ENCODE measurements at places on chromosomes 12 and 14.
A peak's percentile ranks its signal among the peaks of the same experiment; 100 is the strongest.

- DNase-seq, result no peak
These were observed 102.5 kb upstream of the DIO2 start for GRCh38 chr14:80313806-80314205.

- no peak for DNase-seq
These were observed 43.9 kb downstream of the TTC9 start for GRCh38 chr14:70685474-70686197.

DNA sequence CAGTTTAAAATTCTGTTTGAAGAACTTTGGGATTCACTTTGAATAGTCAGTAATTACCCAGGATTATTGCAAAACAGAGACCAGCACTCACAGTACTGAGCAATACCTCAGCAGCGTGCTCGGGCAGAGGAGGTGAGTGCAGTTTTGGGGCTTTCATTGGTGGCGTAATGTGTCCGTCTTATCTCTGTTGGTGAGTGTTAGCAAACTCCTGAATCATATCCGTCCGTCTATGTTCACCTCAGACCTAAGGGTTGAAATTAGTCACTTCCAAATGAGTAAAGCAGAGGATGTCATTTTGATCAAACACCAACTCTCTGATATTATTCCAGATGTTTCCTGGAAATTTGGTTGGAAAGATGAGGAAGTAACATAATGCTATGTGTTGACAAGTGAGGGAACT, 82.8 kb downstream of the BORCS5 start:
- no peak for DNase-seq

GRCh38 chr12:57404966-57405640, 25.7 kb downstream of the R3HDM2 start:
- DNase-seq, result no peak

DNA sequence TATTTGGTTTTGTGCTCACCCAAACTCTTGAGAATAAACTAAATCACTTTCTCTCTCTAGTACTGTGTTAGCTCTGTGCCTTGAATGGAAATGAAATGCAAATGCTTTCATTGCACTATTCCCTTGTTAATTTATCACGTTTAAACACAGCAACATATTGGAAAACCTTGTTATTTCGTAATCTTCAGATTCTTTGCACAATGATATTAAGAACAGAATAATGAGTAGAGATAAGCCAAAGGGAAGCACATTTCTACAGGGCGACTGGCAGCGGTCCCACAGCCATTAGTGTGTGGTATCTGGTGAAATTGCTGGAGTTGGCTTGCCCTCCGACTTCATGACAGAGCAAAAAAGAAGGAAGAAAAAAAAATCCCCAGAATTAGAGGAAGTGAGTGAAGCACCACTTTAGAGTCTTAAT, 166.1 kb upstream of the E2F7 start:
- DNase-seq, result no peak

DNA sequence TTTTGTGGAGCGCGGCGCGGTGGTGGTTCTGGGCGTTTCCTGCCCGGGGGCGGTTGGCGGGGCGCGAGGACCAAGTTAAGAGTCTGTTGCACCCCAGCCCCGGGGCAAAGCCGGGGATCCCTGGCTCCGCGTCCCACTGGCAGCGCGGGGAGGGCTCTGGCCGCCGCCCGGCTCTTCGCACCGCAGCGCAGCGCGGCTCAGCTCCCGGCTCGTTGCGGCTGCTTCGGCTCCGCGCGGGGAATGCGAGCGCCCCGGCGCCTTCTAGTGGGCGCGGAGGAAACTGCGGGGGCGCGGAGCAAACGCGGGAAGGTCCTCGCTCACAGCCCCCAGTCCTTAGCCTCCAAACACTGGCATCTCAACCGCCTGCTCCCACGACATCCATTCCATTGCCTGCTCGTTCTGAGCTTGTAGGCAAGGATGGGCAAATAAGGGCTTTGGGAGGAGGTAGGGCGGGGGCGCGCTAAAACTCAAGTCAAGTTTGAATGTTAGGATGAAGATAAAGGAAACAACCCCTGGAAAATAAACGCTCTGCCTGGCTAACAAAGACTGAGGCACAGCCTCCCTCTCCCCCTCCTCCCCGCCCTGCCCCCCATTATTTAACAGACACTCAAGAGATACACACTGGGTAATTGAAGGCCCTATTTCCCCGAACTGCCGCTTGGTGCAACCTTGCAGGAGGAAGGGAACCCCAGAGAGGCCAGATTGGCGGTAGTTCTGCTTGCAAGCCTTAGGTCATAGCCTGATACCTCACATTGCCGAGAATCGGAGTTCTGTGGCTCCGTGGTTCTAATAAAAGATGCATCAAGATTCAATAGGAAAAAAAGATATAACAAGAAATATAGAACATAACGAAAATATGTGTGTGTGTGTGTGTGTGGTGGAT, at the start of gene B4GALNT1:
TSS of gene B4GALNT1 (minus strand) at position 244 of the 883 bp plus-strand sequence. CDS start 1,069 bp downstream, outside the sequence.
- DNase-seq, result peak; percentile 77

- DNase-seq, result no peak
These were observed 173.2 kb downstream of the CAND1 start for GRCh38 chr12:67442347-67442841.

DNA sequence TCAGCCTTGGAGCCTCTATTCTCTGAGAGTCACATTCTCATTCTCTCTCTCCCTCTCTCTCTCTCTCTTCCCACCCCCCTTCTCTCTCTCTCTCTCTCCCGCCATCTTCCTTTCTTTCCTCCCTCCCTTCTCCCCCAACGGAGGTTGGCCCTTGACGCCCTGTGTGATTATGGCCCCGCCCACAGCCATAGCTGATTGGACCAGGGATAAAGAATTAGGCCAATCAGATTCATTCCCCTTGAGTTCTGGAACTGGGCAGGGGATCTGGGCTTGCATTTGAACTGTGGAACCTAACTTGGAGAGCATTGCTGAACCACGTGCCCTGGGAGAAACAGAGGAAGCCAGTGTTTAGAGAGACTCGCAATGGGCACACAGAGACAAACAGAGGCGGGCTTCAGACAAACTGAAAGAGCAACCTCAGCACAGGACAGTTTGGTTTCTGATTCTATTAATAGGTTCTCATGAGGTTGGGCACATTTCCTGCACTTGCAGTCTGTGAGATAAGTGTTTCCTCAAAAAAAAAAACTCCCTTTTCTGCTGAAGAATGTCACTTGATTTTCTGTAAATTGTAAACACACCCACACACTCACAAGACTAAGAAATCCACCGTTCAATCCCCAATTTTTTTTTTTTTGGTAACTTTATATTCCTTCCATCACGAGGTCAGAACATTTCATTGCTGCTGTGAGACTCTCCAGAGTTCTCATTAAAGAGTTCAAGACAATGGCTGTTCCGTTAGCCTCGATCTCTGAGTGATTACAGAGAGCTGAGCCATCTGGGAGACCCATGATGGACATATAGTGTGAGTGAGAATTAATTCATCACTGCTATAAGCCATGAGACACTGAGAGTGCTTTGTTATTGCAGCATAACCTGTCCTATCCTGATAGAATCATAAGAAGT, 3.5 kb upstream of the P2RX7 start:
- peak; percentile 86 for DNase-seq

All from coronary artery (tissue), 2 donors.